BJ (cell line): ENCODE measurements at places on chromosomes 1 and 21. TPM values are rescaled to one million over a fixed set of nuclear protein-coding genes. Genes with fewer than 3 reads are reported as not detected.

C8B gene
- not detected in 2 replicates for polyA plus RNA-seq

DNA sequence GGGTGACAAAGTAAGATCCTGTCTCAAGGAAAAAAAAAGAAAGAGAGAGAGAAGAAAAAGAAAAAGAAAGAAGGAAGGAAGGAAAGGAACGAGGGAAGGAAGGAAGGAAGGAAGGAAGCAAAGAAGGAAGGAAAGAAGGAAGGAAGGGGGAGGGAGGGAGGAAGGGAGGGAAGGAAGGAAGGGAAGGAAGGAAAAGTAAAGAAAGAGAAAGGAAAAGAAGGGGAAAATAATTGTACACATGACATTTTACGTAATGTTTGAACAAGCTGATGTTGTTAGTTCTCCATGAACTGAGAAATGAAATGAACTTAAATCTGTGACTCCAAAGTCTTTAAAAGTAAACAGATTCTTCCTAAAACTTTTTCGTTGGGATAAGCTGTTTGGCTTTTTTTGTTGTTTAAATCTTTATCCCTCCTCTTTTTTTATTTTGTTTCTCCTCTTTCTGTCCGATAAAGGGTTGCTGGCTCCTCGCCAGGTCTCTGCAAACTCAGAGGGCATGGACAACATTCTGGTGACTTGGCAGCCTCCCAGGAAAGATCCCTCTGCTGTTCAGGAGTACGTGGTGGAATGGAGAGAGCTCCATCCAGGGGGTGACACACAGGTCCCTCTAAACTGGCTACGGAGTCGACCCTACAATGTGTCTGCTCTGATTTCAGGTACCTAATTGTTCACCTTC, 59.8 kb downstream of the IL12RB2 start:
- no peak for DNase-seq

CD48 gene
- not detected in 2 replicates for polyA plus RNA-seq

EPRS1 gene
- 88.7 and 142 TPM in 2 replicates for polyA plus RNA-seq

- DNase-seq: no peak
Measured at GRCh38 chr1:211487672-211488208, 4.2 kb downstream of the RD3 start.

S100A7 gene
- not detected in 2 replicates for polyA plus RNA-seq

- no peak for DNase-seq
Measured at GRCh38 chr1:65939636-65940035, 146.9 kb downstream of the PDE4B start.

TMCC2 gene
- 2.4 and 3.4 TPM in 2 replicates for polyA plus RNA-seq

FAM167B gene
- polyA plus RNA-seq: 3.3 and 3.5 TPM in 2 replicates

- no peak for DNase-seq
Measured at GRCh38 chr1:182404781-182405180, 4.3 kb upstream of the TEDDM1 start.

DNA sequence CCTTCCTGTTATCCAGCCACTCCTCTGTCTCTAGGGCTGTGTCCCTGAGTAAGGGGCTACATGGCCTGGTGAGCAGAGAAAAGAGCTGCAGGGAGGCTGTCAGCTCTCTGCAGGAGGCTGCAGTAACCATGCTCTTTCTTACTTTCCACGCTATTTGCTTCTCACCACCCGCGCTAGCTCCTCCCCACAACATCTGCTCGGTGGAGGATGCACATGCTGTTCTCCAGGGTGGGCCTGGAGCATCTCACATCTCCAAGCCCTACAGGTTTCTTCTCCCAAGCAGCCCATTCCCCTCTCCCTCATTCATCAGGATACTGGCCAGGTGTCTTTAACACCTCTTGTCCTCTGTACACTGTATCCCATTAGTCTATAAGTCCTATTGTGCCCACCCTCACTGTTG, 103.8 kb downstream of the IER5 start:
- DNase-seq: no peak

DNA sequence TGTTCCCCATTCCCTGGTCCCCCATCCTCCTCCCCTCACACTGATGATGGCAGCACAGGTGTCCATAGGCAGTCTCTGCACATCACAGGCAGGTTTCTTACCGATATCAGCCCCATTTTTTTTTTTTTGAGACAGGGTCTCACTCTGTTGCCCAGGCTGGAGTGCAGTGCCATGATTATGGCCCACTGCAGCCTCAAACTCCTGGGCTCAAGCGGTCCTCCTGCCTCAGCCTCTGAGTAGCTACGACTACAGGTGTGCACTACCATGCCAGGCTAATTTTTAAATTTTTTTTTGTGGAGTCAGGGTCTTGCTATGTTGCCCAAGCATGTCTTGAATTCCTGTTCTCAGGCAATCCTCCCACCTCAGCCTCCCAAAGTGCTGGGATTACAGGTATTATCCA, 28.9 kb upstream of the SDHB start:
- DNase-seq: no peak

DNA sequence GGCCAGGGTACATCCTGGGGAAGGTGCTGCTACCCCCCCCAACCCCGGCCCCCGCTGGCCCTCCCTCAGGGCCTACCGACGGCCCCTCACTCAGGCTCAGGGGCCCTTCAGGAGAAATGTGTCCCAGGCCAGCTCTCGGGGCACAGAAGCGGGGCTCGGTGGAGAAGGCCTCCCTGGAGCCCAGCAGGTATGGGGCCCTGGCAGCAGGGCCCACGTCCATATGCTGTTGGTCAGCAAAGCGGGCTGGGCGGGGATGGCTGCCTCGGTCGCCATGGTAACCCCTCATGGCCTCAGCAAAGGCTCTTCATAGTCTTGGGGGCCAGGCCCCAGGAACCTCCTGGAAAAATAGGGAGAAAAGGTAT, 24.4 kb downstream of the DLGAP3 start:
- DNase-seq: no peak

- DNase-seq: no peak
Measured at GRCh38 chr21:41406340-41406739, 19.7 kb upstream of the MX1 start.

FCAMR gene
- not detected in 2 replicates for polyA plus RNA-seq

NCMAP gene
- not detected in 2 replicates for polyA plus RNA-seq

DNA sequence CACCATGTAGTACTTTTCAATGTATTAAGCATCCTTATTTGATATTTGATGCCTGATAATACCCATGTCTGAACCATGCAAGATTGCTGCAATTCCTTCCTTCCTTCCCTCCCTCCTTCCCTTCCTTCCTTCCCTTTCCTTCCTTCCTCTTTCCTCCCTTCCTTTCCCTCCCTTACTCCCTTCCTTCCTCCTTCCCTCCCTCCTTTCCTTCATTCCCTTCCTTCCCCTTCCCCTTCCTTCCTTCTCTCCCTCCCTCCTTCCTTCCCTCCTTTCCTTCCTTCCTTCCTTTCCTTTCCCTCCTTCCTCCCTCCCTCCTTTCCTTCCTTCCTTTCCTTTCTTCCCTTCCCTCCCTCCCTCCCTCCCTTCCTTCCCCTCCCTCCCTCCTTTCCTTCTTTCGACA, 29.7 kb upstream of the TMEM52 start:
- no peak for DNase-seq

DNA sequence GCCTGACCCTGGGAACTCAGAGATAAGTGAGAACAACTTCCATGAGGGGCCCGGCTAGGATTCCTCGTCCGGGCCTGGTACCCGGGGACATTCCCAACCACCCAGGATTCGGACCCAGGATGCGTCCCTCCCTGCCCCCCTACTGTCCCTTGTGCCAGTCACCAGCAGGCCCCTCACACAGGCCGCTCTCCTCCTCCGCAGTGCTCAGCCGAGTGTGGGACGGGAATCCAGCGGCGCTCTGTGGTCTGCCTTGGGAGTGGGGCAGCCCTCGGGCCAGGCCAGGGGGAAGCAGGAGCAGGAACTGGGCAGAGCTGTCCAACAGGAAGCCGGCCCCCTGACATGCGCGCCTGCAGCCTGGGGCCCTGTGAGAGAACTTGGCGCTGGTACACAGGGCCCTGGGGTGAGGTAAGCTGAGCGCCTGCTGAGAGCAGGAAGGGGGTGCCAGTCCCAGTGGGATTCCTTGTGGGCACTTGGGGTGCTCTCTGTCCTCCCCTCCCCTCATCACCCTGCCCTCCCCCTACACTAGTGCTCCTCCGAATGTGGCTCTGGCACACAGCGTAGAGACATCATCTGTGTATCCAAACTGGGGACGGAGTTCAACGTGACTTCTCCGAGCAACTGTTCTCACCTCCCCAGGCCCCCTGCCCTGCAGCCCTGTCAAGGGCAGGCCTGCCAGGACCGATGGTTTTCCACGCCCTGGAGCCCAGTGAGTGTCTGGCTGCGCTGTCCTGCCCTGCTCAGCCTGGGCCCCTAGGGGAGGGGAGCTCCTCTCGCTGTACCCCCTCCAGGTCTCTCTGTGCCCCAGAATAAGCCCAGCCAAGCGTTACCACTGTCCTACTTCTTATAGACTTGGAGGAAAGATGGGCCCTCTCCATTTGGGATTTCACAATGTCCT, 9.8 kb downstream of the ADAMTSL4 start:
- DNase-seq: no peak

- peak; percentile 9 for DNase-seq
Measured at GRCh38 chr1:170010443-170010842, 64.1 kb downstream of the KIFAP3 start.

AGBL4 gene
- polyA plus RNA-seq: not detected in 2 replicates

DNA sequence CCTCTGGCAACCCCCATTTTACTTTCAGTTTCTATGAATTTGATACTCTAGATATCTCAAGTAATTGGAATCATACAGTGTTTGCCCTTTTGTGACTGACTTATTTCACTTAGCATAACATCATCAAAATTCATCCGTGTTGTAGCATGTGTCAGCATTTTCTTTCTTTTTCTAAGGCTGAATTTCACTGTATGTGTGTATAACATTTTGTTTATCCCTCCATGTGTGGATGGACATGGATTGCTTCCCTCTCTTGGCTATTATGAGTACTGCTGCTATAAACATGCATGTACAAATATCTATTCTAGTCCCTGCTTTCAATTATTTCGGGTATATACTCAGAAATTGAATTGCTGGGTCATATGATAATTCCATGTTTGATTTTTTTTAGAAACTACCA, 97.3 kb downstream of the MAP3K21 start:
- no peak for DNase-seq

RBBP5 gene
- 6.4 and 10.8 TPM in 2 replicates for polyA plus RNA-seq

DNA sequence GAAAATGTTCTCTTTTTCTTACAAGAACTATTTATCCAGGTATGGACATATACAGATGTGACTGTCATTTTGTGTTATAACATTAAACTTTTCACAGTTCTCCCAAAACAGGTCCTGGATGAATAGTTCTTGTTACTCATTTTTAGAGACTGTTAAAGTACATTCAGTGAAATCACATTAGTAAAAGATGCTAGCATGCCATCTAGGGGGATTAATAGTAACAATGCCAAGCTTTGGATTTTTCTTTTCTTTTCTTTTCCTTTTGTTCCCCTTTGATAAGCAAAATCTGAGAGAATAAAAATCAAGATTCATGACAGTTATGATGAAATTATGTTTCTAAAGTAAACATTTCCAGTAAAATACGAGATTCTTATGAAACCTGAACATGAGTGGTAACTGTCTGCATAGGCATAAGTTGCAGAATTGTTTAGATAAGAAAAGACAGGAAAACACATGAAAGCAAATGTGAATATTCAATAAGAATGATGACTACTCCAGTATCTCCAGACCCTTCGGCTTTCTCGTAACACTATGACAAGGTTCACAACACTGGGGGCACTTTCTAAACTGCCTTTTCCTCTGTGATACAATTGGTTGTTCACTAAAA, 77.5 kb downstream of the TPR start:
- no peak for DNase-seq

DNA sequence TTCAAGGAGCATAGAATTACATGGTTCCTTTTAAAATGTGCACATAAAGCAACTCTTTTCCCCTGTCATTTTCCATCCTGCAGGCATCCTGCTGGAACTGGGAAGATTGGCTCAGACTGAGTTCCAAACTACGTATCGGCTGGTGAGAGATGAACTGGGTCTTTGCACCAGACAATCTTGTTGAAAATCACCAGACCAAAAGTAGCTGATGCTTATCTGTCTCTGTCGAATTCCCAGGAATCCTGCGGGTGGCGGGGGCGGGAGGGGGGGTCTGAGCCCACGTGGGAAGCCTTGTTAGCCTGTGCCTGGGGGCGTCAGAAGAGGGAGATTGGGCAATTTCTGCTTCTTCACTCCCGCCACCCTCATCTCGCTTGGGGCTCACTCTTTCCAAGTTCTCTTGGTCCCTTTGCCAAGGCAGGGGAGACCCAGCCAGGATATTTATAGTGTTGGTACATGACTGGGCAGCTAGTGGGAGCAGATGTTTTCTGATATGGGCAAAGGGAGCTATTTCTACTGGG, 90.1 kb upstream of the SLC25A33 start:
- no peak for DNase-seq
